Right atrium auricular region (tissue), 2 donors: ENCODE measurements at places on chromosomes 2 and 18. TPM values are rescaled to one million over a fixed set of nuclear protein-coding genes. Genes with fewer than 3 reads are reported as not detected.

MDH1 gene
- 837 TPM for total RNA-seq

AQP4 gene
- 10.0 TPM for total RNA-seq

C1QL2 gene
- total RNA-seq, result not detected

DNA sequence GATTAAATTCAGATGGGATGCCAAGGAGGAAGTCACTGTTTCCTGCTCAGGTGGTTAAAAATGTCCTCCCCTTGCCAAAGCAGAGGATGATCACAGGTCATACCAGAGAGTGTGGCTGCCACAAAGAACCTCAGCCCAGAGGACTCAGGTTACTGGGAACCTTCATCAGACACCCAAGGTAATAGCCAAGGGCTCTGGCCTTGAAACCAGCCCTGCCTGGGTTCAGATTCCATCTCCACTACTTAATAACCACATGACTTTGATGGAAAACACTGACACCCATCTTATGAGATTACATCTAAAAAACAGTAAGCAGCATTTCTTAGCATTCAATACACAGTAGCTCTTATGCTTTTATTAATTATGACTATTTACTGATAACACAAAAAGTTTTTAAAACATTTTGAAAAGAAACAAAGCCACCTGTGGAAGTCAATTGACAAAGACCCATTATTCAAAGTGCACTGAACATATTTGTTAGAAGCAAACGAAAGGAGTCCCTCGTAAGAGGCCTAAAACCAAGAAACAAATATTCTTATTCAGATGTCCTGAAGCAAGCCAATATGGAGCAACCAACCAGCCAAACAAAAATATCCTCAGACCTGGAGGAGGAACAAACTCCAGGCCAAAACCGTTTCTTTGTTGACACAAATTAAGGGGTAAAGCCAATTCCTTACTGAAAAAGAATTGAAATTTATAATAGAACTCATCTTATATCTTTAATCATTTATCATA, 241.5 kb downstream of the RNF152 start:
- no peak for DNase-seq

DNA sequence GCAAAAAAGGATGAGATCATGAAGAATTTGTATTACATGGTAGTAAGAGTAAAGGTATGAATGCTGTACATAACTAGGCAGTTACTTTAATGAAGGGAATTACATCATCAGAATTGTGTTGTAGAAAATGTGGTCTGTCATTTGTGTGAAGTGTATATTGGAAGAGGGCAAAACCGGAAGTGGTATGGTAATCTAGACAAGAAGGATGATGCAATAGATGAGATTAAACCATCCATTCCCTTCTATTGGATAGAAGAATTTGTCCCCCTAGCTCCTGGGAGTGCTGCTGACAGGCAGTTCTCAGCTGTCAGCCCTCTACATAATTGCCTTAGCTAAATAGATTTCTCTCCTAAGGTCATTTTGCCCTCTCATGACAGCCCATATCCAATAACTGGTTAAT, 55.9 kb upstream of the BARD1 start:
- DNase-seq, result no peak

GRCh38 chr2:106575955-106576354, 88.8 kb downstream of the CD8B2 start:
- no peak for DNase-seq
